ENCODE measurements at places on chromosomes 2 and 18. TPM values are rescaled to one million over a fixed set of nuclear protein-coding genes. Genes with fewer than 3 reads are reported as not detected.

GRCh38 chr18:45828917-45829811 lies 3.7 kb downstream of the SIGLEC15 start:
- DNase-seq, result no peak

- no peak for DNase-seq
Observed at GRCh38 chr2:208064220-208064961, 39.1 kb upstream of the PLEKHM3 start.

DNA sequence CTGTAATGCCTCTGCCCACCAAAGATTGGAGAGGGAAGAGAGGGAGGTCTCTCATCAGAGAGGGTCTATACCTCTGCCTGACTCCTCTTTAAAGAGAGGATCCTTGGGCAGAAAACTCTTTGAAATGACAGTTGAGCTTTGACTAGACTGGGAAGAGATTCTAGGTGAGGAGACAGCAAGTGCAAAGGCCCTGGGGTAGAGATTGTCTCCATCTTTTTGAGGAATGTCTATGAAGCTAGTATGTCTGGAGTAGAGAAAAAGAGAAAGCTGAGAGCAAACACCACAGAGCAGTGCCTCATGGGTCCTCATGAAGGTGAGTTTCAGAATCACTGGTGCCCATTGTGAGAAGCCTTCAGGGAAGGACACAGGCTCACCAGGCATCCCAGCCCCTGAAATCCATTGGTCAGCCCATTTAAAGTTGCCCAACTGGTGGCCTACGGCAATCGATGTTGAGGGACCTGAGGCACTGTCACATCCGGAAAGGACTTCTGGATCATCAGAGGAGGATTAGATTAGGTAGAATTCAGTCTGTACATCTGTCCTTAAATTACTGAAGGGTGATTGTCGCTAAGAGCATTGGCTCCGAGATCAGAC lies 31.5 kb downstream of the LBH start:
- no peak for DNase-seq

- DNase-seq, result no peak
Observed at GRCh38 chr2:96692094-96692971, 47.5 kb downstream of the LMAN2L start.

DNA sequence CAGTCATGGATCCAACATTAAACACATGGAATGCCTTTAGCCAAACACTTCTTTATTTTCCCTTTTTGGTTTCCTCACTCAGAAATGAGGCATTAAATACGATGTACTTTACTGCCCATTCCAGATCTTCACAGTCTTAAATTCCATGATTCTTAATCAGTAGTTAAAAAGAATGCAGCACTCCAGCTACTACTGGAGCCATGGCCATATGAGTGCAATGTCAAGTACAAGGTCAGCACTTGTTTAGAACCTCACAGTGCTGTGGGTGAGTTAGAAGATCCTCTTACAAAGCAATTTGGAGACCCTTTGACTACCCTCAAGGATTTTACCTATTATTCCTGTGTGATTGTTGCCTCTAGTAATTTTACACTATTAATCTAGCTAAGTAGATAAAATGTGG lies 550.3 kb upstream of the LRRTM1 start:
- no peak for DNase-seq

GRCh38 chr2:153100151-153100550 lies 378.4 kb downstream of the RPRM start:
- DNase-seq, result no peak

- no peak for DNase-seq
Observed at GRCh38 chr2:217857624-217858506, 144.9 kb downstream of the TNS1 start.

The CLEC4F gene
- not detected for total RNA-seq

The B3GNT7 gene
- 9.4 TPM for total RNA-seq

The UGT1A7 gene
- not detected for total RNA-seq

The POLR1B gene
- 6.8 TPM for total RNA-seq

Data from right atrium auricular region (tissue), 2 donors.